Neural crest cell (in vitro differentiated cells): ENCODE measurements at places on chromosomes 12 and 14. TPM values are rescaled to one million over a fixed set of nuclear protein-coding genes. Genes with fewer than 3 reads are reported as not detected.

The SLC4A8 gene
- total RNA-seq, result 30.9 and 33.8 TPM in 2 replicates

The CLEC9A gene
- total RNA-seq, result not detected in 2 replicates

The IL31 gene
- not detected in 2 replicates for total RNA-seq

The SETD1B gene
- 25.6 and 25.9 TPM in 2 replicates for total RNA-seq

The GDF3 gene
- not detected in 2 replicates for total RNA-seq

The GZMB gene
- not detected in 2 replicates for total RNA-seq

The KCNK13 gene
- total RNA-seq, result not detected in 2 replicates

The CTSG gene
- not detected in 2 replicates for total RNA-seq

GRCh38 chr12:19576506-19577280, 137.4 kb downstream of the AEBP2 start:
- no peak for DNase-seq

DNA sequence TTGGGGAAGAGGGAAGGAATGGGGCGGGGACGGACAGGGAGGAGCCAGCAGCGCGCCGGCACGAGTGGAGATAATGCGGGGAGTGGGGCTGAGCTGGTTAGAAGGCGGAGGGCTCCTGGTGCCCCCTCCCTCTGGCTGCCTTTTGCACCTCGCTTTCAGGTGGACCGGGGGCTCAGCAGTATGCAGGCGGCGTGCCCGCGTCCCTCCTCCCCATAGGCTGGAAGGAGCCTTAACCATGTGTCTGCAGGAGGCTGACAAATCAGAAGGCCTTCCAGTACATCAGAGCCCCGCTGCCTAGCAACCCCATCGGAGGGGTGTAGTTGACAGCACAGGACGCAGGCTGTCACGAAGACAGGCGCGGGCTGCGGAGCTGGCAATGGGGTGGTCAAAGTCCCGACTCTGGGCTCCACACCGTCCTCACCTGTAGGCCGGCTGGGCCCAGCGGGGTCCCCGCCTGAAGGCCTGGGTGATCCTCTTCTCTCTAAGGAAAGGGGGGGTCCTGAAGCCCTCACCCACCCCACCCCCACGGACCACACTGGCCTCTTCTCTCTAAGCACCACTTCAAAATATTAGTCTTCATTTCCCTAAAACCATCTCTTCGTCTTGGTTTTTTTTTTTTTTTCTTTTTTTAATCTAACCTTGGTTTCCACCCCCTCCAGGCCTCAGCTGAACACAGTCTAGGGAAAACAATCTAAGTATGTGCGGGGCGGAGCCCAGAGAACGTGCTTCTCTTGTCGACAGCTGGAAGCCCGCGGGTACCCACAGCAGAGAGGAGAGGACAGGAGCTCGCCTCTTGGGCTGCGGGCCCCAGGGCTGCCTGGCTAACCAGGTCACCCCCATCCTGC, 44.5 kb downstream of the KDM2B start:
- peak; percentile 73 for DNase-seq

DNA sequence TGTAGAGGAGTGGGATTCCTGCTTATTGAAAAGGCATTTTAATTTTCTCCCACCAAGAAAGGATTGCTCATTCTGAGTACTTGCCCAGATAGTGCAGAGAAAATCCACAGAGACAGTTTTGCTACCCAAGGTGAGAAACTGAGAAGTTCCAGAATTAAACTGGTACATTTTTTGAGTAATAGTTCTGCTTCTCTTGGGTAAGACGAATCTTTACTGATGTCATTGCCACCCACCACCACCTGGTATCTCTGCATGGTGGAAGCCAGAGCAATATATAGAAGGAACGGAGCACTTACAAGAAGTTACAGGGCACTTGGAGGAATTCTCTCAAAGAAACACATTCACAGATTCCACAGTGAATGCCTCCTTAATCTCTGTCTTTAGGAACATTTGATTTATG, 20.7 kb upstream of the FRMD6 start:
- DNase-seq, result no peak

GRCh38 chr12:54988402-54989054, 4.0 kb upstream of the TESPA1 start:
- DNase-seq, result no peak

GRCh38 chr14:91413547-91414474, 3.8 kb downstream of the CCDC88C start:
- no peak for DNase-seq

DNA sequence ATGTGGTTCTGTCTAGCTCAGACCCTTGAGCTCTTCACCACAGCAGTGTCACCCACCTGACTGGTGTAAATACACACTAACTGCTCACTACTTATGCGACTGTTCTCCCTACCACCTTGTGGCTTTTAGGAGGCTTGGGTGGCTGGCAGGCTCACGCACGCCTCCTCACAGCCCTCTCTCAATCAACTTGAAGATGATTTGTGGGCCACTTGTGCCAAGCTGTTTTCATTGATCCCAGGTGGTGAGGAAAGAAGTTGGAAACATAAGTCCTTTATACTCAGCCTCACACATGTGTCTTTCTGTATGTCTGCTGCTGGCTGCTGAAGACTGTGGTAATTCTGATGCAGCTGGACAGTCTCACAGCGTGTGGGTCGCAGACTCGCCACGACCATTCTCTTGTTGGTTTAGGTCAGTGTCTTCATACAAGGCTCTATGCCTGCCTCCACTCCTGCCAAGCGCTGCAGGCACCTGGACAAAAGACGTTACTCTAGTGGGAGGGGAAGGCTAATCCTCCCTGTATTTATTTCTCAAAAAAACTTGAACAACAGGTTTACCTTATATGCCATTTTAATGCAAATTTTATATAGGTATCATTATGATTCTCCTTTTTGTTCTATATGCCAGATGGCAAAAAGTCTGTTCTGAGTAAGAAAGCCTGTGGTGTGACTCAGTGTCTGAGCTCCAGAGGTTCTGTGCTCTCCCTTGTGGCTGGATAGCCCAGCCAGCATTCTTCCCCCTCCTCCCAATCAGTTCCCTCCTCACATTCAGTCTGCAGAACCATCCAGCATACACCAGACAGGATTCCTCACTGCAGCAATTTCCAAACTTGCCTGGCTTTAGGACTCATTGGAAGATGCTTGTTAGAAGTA, 115.6 kb downstream of the DIP2B start:
- no peak for DNase-seq

DNA sequence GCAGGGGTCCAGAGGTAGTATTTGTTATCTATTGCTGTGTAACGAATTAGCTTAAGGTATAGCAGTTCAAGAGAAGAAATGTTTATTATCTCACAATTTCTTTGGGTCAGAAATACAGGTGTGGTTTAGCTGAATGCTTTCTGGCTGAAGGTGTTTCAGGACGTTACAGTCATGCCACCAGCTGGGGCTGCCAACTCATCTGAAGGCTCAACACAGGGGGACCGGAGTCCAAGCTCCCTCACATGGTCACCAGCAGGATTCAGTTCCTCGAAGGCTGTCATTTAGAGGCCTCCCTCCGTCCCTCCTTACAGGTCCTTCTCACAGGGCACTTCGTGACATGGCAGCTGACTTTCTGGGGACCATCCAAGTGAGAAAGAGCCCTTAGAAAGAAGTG, 37.5 kb upstream of the SINHCAF start:
- no peak for DNase-seq

DNA sequence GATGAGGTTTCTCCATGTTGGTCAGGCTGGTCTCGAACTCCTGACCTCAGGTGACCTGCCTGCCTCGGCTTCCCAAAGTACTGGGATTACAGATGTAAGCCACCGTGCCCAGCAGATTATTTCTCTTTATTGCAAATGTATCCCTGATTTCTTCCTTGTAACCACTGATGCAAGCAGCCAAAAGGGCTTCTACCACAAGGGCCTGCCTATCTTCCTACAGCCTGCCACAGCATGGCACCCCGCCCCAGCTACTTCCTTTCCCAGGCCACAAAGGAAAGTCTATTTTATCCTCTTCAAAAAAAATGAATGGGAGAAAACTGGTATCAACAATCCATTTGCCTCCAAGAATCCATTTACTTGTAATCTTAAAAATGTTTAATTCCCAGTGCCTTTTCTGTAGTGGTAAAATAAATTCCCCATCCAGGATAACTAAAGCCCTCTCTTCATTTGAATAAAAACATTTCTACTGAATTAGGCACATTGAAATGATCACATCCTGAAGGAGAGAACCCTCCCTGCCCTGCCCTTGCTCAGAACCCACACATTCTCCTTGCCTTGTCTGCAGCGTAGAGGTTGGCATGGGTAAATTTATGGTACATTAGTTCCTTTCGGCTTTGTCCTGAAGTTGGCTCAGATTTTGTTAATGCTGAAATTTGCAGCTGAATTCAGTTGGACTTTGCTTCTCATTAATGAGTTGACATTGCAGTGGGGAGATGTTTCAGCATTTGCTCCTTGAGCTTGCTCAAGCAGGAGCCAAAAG, 19.2 kb downstream of the GPHB5 start:
- DNase-seq, result no peak

- no peak for DNase-seq
Observed at GRCh38 chr12:94705676-94706075, 55.3 kb upstream of the TMCC3 start.

DNA sequence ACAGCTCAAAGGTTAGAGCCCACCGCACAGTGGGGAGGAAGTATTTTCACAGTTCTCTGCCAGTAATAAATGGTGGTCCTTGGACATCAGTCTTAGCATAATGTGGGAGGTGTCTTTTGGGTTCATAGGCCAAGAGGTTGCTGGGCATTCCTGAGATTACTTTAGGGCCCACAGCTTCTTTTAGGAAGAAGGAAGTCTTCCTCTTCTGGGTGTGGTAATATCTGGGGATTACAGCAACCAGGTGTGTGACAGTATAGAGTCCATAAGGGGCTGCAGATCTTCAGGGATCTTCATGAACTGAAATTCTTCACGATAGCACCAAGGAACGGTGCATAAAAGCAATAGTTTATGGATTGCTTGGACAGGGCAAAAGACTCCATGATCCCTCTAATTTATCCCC, 56.2 kb upstream of the PTGR2 start:
- no peak for DNase-seq

- no peak for DNase-seq
Observed at GRCh38 chr12:10672231-10672868, 1.5 kb downstream of the STYK1 start.

GRCh38 chr14:68652433-68652690, 140.5 kb downstream of the ZFP36L1 start:
- no peak for DNase-seq

DNA sequence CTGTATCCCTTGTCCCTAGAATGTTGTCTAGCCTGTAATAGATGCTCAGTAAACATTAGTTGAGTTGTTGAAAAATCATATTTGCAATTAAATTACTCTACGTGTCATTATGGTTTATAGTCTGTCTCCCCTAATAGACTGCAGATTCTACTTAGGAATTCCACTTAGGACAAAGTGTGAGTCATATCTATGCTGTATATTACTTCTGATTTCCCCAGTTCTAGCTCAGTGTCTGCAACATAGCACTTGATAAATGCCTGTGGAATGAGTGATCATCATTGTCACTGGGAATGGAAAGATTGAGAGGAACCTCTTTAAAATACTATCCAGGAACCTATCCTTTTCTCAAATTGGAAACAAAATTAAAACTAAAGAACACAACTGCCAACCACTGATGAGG, 99.3 kb downstream of the TBX5 start:
- DNase-seq, result no peak

GRCh38 chr12:112096667-112097066, 11.9 kb downstream of the NAA25 start:
- no peak for DNase-seq

GRCh38 chr12:13336216-13336615, 139.7 kb downstream of the EMP1 start:
- DNase-seq, result no peak
